Hypothalamus (tissue), 51 donors: ENCODE measurements at places on chromosomes 3 and 15.

DNA sequence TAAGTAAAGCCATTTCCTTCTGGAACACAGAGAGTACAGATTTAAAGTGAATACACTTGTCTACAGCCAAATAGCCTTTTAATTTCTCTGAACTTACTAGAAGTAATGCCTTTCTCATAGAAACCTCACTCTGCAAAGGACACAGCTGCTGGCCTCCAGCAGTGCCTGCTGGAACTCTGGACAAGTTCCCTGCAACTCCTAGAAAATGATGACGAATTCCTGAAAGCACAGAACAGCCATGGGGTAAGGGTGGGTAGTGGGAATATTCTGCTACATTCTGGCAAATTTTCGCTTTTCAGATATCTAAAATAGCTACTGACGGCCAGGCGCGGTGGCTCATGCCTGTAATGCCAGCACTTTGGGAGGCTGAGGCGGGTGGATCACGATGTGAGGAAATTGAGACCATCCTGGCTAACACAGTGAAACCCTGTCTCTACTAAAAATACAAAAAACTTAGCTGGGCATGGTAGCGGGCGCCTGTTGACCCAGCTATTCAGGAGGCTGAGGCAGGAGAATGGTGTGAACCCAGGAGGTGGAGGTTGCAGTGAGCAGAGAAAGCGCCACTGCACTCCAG, 34.4 kb downstream of the RYK start:
- DNase-seq = no peak

GRCh38 chr3:100260081-100260684, 609 bp upstream of the TBC1D23 start:
- peak; percentile 9 for DNase-seq

GRCh38 chr3:127210654-127210943, 17.7 kb downstream of the PRR23E start:
- DNase-seq = no peak

DNA sequence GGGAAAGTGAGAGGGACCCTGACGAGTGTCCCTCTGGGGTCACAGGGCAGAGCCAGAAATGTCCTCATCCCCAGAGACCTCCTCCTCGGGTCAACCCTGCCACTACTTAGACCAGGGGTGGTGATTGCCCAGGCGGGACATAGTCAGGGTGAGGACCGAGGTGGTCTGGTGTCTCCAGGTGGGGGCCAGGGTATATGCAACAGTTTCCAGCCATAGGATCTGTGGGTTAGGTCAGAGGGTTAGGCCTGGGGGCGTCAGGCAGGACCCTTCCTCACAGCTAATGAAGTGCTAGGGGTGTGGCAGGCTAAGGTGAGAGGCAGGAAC, 22.3 kb upstream of the FBLN2 start:
- DNase-seq = no peak

DNA sequence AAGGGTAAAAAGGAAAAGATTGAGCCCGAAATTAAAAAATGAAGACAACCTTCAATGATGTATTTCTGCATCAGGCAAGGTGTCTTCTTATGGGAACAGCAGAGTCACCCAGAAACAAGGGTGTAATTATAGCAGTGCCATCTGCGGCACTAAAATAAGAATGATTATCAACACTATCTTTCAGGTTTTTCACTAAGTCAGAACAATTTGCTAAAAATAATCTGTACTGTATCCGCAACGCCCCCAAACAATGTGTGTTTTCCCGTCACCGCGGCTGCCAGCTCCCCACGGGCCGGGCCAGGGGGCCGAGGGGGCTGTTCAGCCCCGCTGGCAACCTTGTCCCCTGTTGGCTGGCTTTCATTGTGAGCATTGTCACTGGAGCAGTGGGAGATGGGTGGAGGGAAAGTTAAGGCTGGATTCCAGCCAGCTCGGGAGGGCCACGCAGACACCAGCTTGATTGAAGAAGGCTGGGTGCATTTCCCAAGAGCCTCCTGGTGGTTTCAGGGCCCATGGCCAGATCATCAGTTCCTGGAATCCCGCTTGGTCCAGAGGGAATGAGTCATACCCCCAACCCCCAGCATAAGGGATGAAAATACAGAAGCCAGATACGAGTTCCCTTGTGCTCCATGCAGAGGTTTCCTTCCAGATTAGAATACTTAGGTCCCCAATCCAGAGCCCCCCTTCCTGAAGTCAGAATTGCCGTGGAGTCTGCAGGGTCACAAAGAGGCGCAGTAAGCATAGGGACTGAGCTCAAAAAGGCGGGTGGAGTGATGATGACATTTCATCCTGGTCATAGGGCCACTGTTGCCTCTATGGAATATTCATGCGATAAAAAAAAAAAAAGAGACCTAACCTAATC, 90.2 kb upstream of the KLF13 start:
- no peak for DNase-seq

GRCh38 chr15:78712797-78713515, 71.9 kb upstream of the CHRNB4 start:
- DNase-seq = no peak
